ENCODE measurements at places on chromosomes 7 and 10. TPM values are rescaled to one million over a fixed set of nuclear protein-coding genes. Genes with fewer than 3 reads are reported as not detected.

IFIT3 gene
- 10.5 TPM for total RNA-seq

SKIDA1 gene
- total RNA-seq = 0.48 TPM

DGKI gene
- 1.6 TPM for total RNA-seq

EVX1 gene
- total RNA-seq = not detected

DNA sequence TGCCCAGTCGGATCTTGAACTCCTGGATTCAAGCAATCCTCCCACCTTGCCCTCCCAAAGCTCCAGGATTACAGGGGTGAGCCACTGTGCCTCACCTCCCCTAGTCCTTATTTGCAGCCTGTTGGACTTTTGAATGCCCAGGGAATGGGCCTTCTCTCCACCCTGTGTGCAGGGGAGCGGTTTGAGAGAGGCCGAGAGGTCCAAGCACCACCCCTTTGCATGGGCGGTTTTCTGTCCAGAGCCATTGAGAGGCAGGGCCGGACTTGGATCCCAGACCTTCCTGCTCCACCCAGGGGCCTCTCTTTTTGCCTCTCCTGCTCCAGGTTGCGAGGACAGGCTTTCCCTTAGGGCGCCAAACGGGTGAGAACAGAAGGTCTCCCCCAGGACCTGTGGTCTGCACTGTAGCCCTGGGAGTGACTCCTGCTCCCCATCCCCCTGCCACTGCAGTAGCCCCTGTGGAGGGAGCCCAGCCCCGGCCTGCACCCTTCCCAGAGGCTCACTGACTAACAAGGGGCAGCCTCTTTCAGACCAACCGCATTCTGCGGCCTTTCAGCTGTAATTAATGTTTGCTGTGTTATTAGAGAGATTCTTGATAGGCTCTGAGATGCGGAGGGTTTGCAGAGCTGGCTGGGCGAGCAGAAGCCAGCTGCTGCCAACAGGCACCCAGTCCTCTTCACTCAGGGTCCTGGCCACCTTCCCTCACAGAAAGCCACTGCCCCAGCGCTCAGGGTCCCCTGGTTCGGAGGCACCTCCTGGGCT is 57.9 kb downstream of the ELFN1 start:
- DNase-seq = no peak

PLEKHS1 gene
- not detected for total RNA-seq

CYP3A5 gene
- total RNA-seq = 1.8 TPM

SVOPL gene
- total RNA-seq = not detected

VWDE gene
- not detected for total RNA-seq

DNA sequence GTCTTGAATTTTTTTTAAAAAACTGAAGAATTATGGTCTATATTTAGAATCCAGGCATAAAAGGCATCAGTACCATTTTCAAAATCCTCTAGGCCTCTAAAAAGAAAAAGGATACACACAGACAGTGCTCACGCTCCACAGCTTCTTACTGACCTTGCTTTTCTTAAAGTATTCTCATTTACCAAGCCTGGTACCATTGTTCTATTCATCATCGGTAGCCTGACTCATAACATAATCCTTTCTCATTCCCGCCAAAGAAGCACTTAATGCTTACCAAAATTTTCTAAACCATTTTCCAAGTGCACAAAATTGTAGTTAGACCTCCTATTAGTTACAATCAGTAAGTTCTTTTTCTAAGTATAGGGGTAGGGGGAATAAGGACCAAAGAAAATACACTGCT is 54.6 kb downstream of the ATE1 start:
- DNase-seq = no peak

DNA sequence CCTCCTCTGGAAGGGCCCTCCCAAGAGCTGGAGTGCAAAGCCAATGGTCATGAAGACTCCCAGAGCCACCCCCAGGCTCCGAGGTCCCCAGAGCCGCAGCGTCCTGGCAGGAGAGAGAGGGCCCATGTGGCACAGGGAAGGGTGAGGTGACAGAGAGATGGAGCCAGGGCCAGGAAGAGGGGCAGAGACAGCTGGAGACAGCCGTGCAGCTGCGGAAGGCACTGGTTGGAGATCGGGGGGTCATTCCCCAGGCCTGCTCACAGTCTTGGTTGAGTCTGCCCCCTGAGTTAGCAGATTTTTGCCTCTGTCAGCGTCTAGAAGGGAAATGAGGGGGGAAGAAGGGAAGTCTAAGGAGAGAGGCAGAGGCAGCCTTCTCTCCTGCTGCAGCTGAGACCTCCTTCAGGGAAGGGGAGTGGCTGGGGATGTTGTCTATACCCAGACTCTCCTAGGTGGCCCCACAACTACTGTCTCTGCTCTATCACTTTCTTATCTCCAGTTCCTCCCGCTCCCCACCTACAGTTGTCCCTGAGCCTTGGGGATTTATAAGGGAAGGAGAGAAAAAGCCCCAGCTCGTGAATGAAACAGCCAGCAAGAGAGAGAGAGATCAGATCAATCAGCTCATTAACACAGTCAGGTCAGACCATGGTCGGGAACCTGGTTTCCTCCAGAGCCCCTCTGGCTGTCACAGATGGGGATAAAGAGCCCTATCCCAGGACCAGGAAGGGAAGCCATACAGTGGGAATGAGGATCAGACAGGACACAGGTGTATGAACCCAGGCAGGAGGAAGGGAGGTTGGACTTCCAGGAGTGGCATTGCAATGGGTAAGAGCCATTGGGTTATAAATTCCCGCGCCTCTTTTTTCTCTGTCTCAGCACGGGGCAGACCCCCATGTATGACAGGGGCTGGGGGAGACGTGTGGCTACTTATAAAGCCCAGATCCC is 1.2 kb downstream of the GAL3ST4 start:
- DNase-seq = no peak

Data from HFFc6 (cell line).